ENCODE measurements at places on chromosomes 2 and 18.

DNA sequence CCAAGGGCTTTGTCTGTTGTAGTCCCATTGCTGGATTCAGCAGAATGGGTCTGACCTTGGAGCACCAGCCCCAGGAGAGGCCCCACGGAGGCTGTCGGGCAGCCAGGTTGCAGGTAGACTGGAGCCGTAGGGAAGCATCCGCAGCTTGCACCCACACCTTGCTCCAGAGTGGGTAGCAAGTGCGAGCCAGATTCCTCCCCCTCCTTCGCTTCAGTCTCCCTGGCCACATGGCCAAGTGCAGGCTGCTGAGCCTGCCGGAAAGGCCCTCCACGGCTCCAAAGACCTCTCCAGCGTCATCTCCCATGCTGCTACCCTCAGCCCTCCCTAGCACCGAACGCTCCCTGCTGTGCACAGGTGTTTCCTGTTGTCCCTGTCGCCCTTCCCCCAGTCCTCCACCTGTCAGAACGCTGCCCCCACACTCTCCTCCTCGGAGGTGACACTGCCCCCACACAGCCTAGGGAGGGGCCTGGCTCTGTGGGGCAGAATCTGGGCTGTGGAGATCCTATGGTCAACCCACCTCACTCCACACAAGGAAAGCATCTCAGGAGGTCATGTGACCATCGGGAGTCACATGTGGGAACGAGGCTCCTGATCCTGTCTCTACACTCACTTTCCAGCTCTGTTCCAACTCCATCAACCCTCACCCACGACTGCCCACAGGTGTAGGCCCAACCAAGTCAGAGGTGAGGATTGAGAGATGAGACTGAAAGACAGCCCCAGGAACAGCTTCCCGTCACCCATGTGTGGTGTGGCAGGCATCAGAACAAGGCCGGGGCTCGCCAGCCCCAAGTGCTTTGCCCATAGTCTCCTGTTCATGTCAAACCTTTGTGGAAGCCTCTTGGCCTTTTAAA lies 8.3 kb downstream of the KCNF1 start:
- no peak for DNase-seq

DNA sequence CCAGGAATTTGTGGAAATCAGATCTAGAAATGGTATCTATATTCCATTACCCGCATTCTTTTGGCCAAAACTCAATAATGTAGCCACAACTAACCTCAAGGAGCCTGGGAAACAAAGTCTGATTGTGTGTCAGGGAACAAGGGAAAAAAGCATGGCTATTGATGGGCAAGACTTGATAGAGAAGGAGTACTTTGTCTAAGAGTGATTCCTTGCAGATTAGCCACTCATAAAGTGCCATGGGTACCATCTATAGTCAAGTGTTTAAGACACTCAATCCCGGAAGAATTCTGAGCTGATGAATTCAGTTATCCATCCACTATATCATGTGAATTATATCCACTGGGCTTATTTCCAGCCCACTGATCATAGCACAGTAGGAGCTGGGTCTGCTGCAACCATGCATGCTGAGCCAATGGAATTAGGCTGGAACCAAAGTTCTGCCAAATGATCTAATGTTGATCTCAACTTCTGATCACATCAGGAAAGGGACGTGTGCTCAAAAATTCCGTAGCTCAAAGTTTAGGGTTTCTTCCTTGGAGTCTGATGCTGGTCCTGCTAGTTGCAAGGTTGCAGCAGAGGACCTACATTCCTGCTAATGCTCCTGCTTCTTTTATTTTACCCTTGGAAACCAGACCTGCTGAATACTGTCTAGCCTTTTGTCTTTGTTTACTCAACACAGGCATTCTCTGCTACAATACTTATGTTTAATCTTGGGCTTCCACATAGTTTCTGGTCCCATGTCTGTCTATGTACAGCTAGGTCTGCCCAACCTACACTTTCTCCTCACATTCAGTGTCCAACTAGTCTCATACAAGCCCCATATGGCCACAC lies 629.7 kb downstream of the IRS1 start:
- DNase-seq, result no peak

DNA sequence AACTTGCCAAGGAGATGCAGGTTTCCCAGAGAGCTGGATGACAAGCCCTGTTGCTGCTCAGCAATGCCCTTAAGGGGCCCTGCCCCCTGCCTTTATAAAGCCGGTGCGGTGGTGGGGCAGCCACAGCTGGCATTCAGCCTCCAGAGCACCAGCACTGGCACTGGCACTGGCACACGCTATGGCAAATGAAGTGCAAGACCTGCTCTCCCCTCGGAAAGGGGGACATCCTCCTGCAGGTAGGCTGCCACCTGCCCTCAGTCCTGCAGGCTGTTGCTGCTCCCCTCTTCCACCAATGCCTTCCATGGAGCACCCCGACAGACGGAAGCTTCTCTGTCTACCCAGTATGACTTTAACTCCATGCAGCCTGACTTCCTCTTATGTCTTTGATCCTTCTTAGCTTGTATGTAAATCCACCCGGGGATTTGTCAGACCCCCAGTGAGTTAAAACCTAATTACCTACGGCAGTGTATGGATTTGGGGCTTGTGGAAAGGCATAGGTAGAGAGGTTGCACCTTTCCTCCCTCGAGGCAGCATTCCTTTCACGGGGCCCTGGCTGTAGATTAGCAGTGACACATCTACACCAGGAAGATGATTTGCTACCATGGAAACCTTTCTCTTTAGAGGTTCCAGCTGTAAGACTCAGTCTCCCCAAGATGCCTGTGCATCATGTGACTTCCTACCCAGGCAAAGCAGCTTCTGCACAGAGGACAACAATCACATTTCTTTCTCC lies at the start of gene DAPL1:
DAPL1 (plus strand) TSS at position 123 of the 730 bp plus-strand sequence; CDS start at position 179, 56 bp downstream.
- DNase-seq, result no peak

- no peak for DNase-seq
Measured at GRCh38 chr2:198698230-198698629, 759.5 kb downstream of the SATB2 start.

DNA sequence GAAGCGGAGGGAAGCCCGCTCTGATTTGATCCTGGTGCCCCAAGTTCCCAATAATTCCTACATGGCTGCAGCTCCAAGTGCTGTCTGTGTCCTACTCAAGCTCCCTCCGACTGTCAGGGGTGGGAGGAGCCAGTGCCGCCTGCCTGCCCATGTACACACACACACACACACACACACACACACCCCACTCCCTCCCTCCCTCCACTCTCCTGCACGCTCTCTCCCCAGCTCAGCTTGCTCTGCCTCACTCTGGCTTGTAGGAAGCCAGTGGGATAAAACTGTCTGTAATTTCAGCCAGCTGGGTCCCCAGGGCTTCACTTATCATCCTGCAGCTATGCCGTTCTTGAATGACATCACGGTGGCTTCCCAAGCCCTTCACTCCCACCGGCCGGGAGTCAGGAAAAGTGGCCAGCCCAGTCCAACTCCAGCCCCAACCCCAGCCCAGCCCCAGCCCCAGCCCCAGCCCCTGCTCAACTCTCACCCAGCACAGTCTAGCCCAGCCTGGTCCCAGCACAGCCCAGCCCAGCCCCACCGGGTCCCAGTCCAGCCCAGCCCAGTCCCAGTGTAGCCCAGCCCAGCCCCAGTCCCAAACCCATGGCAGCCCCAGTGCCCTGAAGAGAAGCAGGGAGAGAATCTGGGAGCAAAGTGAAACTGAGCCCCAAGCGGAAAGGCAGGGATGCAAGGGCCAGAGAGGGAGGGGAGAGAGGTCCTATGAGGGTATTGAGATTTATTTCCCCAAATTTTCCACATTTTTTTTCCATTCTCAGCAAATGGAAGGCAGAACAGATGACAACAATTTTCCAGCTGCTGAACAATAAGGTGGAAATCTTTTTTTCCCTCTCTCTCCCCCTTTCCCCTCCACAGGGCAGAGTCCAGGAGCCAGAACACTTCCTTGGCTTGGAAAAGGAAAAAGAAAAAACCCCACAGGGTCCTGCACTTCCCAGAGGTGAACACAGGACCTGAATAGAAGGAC lies 144.0 kb downstream of the TNS1 start:
- no peak for DNase-seq

GRCh38 chr2:222313816-222314215 lies 15.0 kb upstream of the PAX3 start:
- no peak for DNase-seq

- no peak for DNase-seq
Measured at GRCh38 chr2:215354771-215355695, 43.2 kb downstream of the ATIC start.

GRCh38 chr2:134377730-134378129 lies 123.9 kb downstream of the MGAT5 start:
- no peak for DNase-seq

GRCh38 chr2:105873721-105874120 lies 129.0 kb downstream of the NCK2 start:
- no peak for DNase-seq

GRCh38 chr2:240585681-240586197 lies 795 bp upstream of the CAPN10 start:
- no peak for DNase-seq

- DNase-seq, result no peak
Measured at GRCh38 chr18:12455496-12455895, 47.8 kb downstream of the PRELID3A start.

DNA sequence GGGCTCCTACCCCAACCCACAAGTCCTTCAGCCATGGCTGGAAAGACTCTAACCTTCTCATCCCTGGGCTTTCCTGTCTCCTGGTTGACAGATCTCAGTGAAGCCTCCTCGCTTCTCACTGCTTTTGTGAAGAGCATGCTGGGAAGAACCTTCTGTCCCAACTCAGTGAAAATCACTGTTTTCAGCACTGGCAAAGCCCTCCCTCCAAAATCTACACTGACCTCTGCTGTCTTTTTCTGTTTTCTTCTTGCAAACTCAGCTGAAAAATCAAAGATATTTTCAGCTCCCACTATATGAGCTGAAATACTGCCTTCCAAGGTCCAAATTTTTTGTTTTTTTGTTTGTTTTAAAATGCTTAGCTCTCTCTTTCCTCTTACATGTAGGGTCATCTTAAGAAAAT lies 266.3 kb upstream of the AGAP1 start:
- no peak for DNase-seq

GRCh38 chr18:75246721-75247610 lies 36.4 kb downstream of the TSHZ1 start:
- DNase-seq, result peak; percentile 46

DNA sequence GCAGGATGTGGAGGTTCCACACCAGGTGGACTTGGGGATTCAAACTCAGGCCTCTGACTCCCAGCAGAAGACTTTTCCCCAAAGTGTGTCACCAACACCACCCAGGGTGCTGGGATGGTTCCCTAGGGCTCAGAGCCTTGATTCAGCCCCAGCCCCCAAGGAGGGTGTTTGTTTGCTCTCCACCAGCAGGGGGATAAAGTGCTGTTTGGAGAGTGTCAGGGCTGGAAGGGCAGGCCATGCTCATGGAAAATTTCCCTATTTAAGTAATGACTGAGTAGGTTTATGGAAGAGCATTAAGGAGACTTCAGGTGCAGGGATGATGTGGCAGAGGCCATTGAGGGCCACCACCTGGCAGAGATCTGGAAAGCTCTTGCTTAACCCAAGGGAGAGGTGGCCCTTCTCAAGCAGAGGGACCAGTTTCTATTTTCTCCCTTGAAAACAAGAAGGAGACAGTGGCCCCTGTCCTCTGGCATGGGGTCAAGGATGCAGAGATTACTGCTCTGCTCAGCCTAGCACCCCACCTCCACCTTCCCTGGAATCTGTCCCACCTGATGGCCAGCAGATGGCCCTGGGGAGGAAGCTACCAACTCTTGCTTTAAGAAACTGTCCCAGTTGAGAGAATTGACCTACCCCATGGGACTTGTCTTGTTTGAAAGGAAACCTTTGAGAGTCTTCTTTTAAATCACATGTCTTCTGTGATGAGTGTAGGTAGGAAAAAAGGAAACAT lies 122.1 kb downstream of the ACOXL start:
- peak; percentile 10 for DNase-seq

DNA sequence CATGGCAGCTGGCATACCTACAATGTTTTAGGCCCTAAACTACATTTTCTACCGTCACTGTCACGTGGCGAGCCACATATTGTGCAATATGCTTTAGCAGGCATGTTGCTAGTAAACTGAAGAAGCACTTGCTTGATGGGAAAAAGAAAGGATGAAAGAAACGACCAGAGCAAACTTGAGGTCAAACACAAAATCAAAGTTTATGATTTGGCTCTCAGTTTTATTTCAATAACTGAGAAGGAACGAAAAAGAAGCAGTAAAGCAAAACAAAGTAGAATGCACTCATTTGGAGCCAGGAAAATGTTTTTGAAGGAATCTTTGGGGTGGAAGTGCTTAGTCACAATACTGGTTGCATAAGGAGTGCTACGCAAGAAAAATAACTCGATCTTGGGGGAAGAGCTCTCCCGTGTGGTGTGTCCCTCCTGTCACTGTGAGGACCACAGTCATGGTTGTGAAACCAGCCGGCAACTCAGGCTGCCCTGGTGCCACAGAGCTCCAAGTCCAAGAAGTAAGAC lies 349.8 kb downstream of the RBM43 start:
- DNase-seq, result no peak

GRCh38 chr2:227147023-227147422 lies 17.0 kb downstream of the COL4A4 start:
- no peak for DNase-seq

- no peak for DNase-seq
Measured at GRCh38 chr2:162232671-162233070, 10.6 kb downstream of the FAP start.

- no peak for DNase-seq
Measured at GRCh38 chr2:133993160-133993559, 260.7 kb upstream of the MGAT5 start.

DNA sequence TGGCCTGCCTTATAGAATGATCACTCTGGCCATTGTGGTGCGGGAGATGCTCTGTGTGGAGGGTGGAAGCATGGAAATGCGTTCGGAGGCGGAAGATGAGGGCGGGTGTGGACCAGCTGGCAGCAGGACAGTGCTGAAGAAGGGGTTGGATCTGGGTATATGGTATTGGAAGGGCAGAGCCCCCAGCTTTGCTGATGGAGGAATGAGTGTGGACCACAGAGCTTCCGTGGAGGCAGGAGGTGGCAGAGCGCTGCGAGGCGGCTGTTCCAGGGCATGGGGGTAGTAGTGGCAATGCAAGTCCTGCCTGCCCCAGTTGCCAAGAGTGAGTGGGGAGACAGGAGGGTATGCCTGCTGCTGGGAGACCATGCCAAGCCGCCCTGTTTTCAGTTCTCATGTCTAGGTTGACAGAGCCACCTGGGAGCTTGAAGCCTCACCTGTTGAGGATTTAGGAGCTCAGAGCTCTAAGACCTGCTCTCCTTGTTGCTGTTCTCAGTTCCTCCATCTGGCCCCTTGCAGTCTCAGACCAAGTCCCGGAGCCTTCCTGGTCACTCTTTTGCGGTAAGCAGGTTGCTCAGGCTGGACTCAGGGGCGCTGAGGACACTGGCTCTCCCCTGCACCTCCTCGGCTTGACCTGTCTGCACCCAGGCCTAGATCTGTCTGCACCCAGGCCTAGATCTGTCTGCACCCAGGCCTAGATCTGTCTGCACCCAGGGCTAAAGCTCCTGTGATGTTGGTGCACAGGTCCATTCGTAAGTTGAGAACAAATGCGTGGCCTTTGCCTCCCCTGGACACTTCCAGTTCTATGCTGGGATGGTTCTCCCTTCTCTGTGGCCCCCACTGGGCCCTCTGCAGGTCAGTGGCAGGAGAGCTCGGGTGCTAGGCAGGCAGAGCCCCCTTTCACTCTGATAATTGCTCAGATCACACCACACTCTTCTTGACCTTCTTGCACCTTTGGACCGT lies 290.5 kb upstream of the HS6ST1 start:
- no peak for DNase-seq

GRCh38 chr2:241033336-241033987 lies 35.0 kb downstream of the SNED1 start:
- DNase-seq, result no peak

All from AML-193 (cell line).